ENCODE measurements at places on chromosomes 1 and 21.

GRCh38 chr1:245999697-246000637 lies 507.1 kb downstream of the SMYD3 start:
- DNase-seq: no peak

GRCh38 chr1:17212487-17213121 lies 7.7 kb downstream of the PADI1 start:
- peak; percentile 43 for DNase-seq

GRCh38 chr1:996851-997712 lies 2.8 kb downstream of the HES4 start:
- DNase-seq: no peak

GRCh38 chr1:9239622-9240401 lies 5.2 kb downstream of the H6PD start:
- DNase-seq: peak; percentile 20

DNA sequence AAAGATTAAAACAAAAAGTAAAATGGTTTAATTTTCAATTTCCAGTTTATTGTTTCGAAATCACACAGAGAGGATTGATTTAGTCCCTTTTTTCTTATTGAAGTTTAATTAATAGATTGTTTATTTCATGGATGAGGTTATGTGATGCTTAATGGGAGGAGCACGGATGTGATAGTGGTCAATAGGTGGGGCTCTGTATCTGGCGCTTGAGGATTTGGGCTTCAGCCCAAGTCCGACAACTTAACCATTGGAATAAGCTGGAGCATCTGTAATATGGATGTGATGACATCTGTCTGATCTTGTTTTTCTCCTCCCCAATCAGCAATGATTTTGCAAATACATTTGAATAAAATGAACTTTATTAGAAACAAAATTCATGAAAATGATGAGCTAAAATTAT lies 169.2 kb downstream of the LYPLAL1 start:
- DNase-seq: no peak

GRCh38 chr1:166843769-166844596 lies 4.7 kb downstream of the POGK start:
- no peak for DNase-seq

- no peak for DNase-seq
Observed at GRCh38 chr1:147591261-147591891, 50.1 kb downstream of the BCL9 start.

Data from activated T-cell treated with anti-CD3 and anti-CD28 coated beads for 24 hours (primary cell).